ENCODE measurements at places on chromosomes 3 and 15.

GRCh38 chr15:77554306-77555080 is 78.2 kb downstream of the LINGO1 start:
- no peak for DNase-seq

DNA sequence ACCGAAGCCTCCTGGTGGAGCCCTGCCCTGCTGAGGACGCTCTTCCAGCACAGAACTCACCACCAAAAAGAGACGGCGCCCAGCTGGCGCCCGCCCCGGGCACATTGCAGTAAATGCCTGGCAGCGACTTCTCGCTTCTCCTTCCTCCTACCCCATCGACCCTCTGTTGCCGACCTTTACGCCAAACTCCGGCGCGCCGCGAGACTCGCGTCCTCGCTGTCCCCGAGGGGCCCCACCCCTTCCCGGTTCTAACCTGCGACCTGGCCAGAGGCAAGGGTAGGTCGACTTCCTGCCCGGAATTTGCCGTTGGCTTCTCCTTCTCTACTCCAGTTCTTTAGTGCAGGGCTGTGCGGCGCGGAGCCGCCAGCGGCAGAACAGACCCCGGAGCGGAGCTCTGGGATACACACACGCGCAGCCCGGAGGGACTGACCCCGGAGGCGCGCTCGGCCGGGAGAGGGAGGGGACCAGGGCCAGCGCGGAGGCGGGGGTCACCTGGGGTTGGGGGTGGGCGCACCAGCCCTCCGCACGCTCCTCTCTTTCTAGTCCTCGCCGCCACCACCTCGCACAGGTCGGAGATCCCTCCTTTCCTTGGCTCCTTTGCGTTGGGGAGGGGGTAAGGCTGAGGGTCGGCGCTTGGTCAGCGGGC is 226.6 kb upstream of the AZI2 start:
- DNase-seq = no peak

DNA sequence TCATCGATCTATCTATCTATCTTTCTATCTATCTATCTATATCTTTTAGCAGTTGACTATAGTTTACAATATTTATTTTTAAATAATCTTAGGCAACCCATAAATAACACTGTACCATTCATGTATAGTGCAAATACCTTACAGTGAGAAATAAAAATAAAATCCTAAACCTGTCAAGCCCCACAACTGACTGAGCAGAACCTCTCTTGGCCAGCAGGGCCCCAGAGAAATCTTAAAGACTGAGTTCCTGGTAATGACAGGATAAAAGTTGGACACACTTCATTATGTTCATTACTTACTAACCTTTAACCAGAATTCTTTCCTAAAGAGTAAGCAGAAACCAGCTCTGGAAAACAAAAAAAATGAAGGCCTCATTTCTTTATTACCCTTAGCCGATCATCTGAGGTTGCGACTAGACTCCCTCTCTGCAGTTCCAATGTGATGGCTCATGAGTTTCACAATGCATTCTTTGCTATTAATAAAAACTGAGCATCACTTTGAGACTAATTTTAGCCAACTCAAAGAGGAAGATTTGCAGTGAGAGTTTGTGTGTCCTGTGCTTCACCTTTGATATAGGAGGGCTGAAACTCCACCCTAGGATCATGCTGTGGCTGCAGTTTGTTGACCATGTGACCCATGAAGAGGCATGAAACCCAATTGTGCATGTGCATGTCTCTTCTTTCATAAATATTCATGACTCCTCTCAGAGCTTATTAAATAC is 1072.0 kb downstream of the NSUN3 start:
- DNase-seq = no peak

DNA sequence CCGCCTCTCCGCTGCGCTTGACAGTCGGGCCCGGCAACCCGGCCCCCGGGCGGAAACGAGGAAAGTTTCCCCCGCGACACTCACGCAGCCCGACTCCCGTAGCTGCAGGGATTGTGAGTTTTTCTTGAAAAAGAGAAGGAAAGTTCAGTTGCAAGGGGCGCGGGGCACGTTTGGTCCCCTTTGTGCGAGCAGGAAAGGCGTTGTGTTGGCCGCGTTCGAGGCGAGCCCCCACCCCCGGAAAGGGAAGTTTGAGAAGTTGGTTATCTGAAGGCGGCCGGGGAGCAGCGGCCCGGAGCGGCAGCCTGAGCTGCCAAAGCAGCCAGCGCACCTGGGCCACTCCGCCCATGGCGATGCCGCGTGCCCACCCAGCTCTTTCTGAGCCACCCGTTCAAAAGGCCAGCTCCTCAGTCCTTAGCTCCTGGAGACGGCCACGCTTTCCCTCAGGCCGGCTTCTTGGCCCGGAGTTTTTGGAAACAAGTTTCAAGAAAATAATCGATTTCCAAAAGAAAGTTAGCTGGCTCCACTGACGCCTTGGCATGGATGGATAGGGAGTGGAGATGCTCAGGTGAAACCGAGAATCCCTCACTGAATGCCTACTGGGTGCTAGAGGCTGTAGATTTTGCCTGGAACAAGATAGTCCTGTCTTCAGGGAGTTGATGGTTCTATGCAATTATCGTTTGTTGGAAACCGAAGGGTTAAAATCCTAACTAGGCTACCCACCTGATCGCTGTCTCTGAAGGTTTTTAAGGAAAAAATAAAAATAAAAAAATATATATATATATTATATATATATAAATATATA is 832 bp downstream of the TGFBR2 start:
- DNase-seq = no peak

GRCh38 chr3:157566596-157566995 is 63.4 kb upstream of the VEPH1 start:
- no peak for DNase-seq

GRCh38 chr15:25342629-25343028 is 96.2 kb downstream of the UBE3A start:
- no peak for DNase-seq

DNA sequence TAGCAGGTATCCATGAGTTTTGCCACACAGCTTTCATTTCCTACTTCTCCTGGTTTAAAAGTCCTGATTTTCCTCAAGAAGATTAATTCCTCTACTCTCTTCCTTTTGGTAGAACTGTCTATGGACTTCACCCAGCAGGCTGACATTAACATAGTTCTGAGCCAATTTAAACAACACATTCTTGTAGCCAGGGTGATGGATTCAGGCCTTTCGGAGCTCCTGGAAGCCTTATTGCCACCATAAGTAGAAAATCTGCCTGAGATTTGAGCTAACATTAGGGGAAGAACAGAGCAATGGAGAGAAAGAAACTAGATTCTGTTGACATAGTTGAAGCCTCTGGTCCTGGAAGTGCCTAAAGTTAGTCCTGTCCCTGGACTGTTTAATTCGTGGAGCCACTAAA is 449.8 kb downstream of the TAFA4 start:
- DNase-seq = no peak

Measured in skeletal muscle cell (primary cell).